ENCODE measurements at places on chromosomes 7 and 10.

GRCh38 chr10:68899186-68899745 is 1.8 kb upstream of the DDX50 start:
- no peak for DNase-seq

DNA sequence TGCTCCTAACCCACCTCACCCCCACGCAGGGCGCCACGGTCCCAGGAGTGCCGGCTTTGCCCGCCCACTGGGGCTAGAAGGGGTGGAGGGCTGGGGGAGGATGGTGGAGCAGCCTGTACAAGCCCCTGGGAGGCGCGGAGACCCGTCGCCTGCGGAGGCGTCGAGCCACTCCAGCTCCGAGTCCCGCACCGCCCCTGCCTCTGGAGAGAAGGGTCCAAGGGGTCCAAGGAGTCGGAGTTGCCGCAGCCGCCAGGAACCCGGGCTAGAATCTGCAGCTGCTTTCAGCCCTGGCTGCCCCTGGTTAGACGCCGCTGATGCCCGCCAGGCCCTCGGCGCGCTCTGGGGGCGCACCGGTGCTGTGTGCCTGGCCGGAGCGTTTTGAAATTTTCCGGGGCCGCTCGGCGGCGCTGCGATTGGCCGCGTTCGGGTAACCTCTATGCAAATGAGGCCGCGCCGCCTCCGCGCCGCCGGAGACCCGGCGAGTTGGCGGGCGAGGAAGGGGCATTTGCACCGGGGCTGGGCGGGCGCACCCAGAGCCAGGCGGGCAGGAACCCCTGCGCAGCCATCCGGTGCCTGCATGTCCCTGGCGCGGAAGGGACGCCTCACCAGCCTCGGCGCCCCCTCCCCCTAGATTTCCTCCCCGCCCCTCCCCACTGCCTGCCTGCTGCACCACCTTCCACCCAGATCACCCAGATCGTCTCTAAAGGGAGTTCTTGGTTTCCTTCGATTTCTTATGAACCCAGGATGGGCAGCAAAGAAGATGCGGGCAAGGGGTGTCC is at the start of gene HMX2:
HMX2 (plus strand) TSS at position 502 of the 779 bp plus-strand sequence; CDS start at position 745, 243 bp downstream.
- DNase-seq = no peak

- no peak for DNase-seq
Observed at GRCh38 chr7:66258409-66258808, 53.3 kb downstream of the TPST1 start.

- no peak for DNase-seq
Observed at GRCh38 chr7:69067397-69067796, 530.9 kb upstream of the AUTS2 start.

- no peak for DNase-seq
Observed at GRCh38 chr7:91323626-91324158, 59.5 kb downstream of the FZD1 start.

DNA sequence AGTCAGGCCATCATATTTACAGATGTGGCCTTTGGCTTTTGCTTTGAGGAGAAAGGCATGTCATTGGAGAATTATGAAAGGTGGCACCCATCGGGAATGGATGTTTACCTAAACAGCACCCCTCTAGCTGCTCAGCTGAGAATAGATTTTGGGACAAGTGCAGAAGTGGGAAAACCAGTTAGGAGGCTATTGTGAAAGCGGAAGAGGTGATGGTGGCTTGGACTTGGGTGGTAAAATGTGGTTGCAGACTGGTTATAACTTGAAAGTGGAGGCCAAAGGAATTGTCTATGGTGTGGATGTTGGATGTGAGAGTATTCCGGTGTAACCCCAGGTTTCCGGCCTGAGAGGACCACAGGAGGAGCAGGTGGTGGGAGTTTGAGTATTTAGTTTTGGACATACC is 5.2 kb upstream of the SLC12A9 start:
- no peak for DNase-seq

DNA sequence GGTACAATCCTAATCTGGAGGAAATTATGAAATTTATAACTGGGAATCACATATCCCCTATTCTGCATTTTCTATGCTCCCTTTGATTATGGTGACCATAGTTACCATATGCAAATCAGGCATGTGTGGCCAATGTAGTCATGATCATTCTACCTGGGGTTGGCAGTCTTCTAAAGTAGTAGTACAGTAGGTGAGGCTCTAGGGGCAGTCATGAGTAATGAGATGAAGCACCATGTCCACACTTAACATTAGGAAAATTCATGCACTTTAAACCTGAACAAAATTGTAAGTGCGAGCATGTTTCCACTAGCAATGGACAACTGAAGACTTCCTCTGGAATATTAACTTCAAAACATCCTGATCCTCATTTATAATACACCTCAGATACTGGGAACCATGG is 545.9 kb downstream of the SUGCT start:
- DNase-seq = no peak

- peak; percentile 17 for DNase-seq
Observed at GRCh38 chr10:88707429-88708155, 1.5 kb downstream of the LIPK start.

DNA sequence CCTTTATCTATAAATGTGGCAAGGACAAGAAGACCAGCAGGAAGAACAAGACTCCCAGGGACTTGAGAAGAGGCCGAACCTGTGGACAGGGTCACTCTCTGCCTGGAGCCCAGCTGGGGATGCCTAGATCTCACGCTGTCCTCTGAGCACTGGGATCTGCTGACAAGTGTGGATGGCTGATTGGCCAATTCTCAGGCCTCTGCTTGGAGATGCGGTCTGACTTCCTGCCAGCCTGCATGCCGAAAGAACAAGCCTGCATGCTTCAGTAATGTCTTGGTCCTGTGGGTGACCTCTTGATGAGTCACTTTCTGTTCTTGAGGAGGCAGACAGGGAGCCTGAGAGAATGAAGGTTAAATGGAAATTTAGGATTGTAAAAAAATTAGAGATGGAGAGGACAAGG is 84.7 kb downstream of the TMEM178B start:
- DNase-seq = peak; percentile 86

DNA sequence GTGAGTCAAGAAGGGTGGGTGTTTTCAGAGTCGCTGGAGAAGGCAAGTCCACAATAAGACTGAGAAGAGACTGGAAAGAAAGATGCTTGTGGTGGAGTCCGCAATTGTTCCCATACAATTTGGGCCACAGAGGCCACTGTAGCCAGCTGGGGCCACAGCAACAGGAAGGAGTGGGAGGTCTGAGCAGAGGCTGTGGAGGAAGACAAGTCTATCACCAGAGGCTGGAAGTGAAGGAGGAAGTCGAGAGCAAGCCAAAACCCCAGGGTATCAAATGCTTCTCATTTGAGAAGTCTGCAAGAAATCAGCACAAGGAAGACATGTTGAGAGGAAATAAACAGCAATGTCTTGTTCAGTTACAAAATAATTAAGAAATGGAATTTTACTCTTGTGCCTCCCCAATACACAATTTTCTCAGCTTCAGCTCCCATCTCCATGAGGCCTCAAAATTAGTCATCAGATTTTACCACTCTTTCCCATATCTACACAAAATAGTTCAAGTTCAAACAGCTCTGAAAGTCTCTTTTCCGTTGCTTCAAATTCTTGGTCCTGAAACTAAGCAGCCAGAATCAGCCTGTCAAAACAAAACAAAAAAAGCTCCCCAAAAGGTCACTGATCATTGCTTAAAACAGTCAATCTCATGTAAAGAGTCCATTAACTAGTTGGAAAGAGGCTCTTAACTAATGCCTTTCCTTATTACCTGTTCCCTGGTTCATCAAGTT is 31.6 kb downstream of the SLC16A12 start:
- DNase-seq = no peak

DNA sequence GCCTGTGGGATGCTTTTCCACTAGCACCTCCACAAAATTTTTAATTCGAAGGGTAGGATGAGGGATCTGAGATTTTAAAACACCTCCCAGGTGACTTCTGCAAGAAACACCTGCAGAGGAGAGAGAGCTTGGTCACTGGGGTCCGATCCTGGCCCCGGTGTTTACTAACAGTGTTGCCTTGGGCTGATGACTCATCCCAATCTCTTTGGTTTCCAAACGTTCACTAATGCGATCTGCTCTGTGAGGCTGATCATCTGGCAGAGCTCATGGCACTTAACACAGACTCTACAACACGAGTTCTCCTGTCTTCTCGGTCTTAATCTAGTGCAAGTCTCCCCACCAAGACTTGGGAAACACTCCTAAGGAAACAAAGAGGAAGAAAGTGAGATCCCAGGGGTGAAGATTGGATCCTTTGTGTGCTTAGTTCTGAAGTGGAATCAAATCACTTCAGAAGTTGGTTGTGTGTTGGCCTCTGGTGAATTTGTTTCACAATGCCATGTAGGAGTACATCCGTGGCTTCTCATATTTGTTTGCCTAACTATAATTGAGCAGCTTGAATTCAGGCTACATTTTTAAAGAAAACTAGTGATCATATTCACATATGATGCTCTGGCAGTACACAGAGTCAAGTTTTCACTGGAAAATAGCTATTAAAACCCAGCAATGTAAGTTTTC is 407.9 kb downstream of the NRG3 start:
- DNase-seq = no peak

DNA sequence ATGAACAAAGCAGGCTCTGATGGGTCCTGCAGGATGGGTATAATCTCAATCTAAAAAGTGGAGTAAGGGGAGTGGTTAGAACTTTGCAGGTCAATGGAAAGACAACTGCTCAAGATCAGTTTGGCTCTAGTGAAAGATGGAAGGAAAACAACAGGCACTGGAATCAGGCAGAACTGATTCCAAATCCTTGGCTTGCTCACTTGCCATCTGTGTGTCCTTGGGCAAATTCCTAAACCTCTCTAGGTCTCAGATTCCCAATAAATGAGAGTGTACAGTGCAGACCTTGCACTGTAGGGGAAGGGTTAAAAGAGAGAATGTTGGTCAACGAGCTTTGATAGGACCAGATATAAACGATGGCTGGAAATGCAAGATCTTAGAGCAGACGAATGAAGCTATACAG is 186.1 kb upstream of the AOAH start:
- no peak for DNase-seq

- peak; percentile 4 for DNase-seq
Observed at GRCh38 chr7:103573479-103574058, 127.6 kb upstream of the SLC26A5 start.

DNA sequence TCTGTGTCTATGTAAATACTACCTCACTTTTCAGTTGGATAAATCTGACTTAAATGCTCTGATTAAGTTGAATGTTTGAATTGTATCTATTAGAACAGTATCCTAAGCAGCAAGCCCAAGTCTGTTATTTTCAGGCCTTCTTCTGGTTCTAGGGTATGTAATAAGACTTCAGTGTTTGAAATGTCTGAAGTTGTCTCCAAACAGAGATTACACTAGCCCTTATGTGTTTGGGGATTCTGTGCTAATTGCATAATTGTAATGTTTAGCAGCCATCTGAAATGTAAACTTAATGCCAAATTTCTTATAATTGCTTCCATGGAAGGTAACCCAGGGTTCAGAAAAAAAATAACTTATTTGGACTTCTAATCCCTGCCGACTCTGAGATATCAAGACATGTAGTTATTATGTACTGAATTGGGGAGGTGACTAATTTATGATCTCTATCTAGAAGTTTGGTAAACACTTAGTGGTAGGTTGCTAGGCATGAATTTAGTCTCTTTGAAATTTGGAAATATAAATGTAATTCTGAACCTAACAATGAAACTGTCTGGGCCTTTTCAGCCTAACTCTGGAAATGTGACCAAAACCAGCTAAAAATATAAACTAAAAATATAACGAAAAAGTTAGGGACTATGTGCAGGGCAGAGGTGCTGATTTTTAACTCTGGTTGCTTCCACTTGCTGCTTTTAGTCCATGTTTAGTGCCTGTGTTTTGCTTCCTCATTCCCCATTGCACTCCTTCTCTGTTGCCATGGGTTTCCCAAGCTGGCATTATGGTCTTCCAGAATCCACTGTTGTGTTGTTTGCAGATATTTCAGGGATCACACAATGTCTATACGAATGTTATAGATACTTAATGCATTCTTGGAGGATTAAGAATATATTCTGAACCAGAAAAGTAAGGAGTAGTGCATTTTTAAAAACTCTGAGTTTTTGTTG is 54.8 kb downstream of the MCU start:
- DNase-seq = no peak

GRCh38 chr10:67697724-67698131 is 1.7 kb upstream of the CTNNA3 start:
- peak; percentile 0 for DNase-seq

DNA sequence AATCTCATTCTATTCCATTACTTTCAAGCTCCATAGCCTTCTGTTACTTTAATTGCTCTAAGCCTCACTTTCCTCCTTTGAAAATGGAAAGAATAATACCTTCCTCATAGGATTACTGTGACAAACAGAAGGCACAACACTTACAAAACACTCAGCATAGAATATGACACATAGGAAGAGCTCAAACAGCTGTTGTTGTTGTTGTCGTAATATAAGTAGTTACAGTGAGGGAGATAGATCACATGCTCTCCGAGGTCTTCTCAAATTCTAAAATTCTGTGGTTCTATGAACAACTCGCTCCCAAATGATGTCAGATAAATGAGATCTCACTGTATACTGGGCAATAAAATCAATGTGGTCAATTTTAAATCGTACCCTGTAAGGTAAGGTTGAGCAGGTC is 1049.3 kb upstream of the C7orf33 start:
- DNase-seq = no peak

GRCh38 chr7:122942765-122943164 is 52.7 kb downstream of the TAS2R16 start:
- no peak for DNase-seq

- DNase-seq = no peak
Observed at GRCh38 chr10:20091698-20092097, 275.5 kb downstream of the PLXDC2 start.

DNA sequence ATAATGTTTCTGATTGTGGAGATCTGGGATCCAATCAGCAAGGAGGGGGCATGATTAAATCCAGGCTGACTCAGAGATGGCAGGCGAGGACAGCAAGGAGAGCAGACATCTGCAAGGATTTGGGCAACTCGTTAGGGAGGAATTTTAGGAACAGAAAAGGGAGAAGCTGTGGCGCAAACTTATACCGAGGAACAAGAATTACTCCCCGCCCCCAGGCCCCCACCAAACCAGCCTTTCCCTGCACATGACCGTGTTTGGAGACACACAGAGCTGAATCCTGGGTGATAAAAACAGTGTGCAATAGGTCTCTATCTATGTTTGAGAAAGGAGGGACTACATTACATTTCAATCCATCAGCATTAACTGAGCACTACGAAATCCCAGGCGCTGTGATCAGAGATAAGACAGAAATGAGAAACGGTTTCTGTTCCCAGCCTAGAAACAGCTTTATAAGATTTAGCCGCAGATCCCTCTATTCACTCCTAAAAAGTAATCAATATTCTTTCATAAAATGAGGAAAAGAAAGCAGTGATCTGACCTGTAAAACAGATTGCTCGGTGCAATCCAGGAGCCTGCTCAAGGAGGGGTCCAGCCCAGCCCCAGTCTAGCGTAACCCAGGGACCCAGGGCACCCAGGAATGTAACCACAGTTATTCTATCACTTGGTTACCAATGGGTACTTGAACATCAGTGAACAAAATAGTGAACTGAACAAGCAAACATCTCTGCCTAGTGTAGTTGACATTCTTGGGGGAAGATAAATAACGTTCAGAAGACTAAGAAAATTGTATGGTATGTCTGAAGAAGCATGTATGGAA is 37.2 kb upstream of the RAPGEF5 start:
- DNase-seq = no peak

GRCh38 chr10:550665-551372 is 138.6 kb downstream of the DIP2C start:
- no peak for DNase-seq

All from HS-27A (cell line).